Psoas muscle (tissue), 8 donors: ENCODE measurements at places on chromosomes 12 and 14. TPM values are rescaled to one million over a fixed set of nuclear protein-coding genes. Genes with fewer than 3 reads are reported as not detected.

ANKRD33 gene
- not detected for total RNA-seq

GRCh38 chr12:78886719-78887407 lies 22.3 kb downstream of the SYT1 start:
- no peaks in the 10 kb centered on the region for H3K27me3 ChIP-seq
- no peak overlapping the region for H3K4me3 ChIP-seq
- no peaks in the 10 kb centered on the region for H3K4me1 ChIP-seq
- H3K36me3 ChIP-seq, result no peaks in the 10 kb centered on the region
- DNase-seq, result no peak

TSFM gene
- total RNA-seq, result 52.8 TPM

PPP1R1A gene
- total RNA-seq, result 360 TPM

RIMKLB gene
- total RNA-seq, result 4.6 TPM

GRCh38 chr12:106710143-106710893 lies 64.2 kb upstream of the RIC8B start:
- H3K4me1 ChIP-seq, result no peaks in the 10 kb centered on the region
- H3K27ac ChIP-seq, result no peak overlapping the region
- DNase-seq, result no peak
- H3K4me3 ChIP-seq, result no peak overlapping the region

GRCh38 chr12:53989227-53990113 lies 4.5 kb downstream of the HOXC10 start:
- peak overlapping the region; percentile 79 for H3K4me3 ChIP-seq
- H3K4me1 ChIP-seq, result peaks cover 41% of the 10 kb centered on the region
- peaks cover 3% of the 10 kb centered on the region for H3K27me3 ChIP-seq

GRCh38 chr14:22824711-22825359 lies 4.9 kb upstream of the MRPL52 start:
- no peaks in the 10 kb centered on the region for H3K27me3 ChIP-seq
- no peak overlapping the region for H3K27ac ChIP-seq
- no peak overlapping the region for H3K4me3 ChIP-seq
- DNase-seq, result no peak
- H3K4me1 ChIP-seq, result no peaks in the 10 kb centered on the region
- H3K36me3 ChIP-seq, result no peaks in the 10 kb centered on the region

ART4 gene
- not detected for total RNA-seq

TESPA1 gene
- total RNA-seq, result not detected

ATF7 gene
- 32.3 TPM for total RNA-seq

NAV3 gene
- 4.2 TPM for total RNA-seq

NFYB gene
- 32.2 TPM for total RNA-seq

DNA sequence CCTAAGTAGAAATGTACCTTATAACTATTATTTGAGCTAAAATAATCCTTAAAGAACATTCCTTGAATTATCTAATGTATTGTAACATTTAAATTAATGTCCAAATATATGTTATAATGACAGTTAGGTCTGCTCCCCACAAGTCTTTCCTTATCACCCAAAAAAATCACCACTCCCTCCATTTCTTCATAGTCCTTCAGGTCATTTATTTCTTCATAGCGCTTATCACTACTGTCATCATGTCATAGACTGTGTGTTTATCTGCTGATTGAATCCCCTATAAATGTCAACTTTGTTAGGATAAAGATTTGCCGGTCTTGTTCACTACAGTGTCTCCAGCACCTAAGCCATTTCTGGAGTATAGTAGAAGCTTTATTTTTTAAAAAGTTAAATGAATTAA lies 12.0 kb downstream of the LUM start:
- no peak overlapping the region for H3K27ac ChIP-seq
- no peaks in the 10 kb centered on the region for H3K36me3 ChIP-seq
- no peaks in the 10 kb centered on the region for H3K4me1 ChIP-seq

ADGRD1 gene
- 11.6 TPM for total RNA-seq

WNT1 gene
- total RNA-seq, result not detected

GRCh38 chr12:32811686-32812392 lies 56.1 kb upstream of the YARS2 start:
- no peak overlapping the region for H3K27ac ChIP-seq
- no peaks in the 10 kb centered on the region for H3K4me1 ChIP-seq
- H3K27me3 ChIP-seq, result no peaks in the 10 kb centered on the region
- H3K36me3 ChIP-seq, result no peaks in the 10 kb centered on the region
- H3K4me3 ChIP-seq, result no peak overlapping the region
- DNase-seq, result no peak

- H3K4me3 ChIP-seq, result no peak overlapping the region
- DNase-seq, result no peak
- no peaks in the 10 kb centered on the region for H3K27me3 ChIP-seq
- H3K4me1 ChIP-seq, result no peaks in the 10 kb centered on the region
- H3K36me3 ChIP-seq, result no peaks in the 10 kb centered on the region
- no peak overlapping the region for H3K27ac ChIP-seq
Observed at GRCh38 chr12:93612776-93613175, 40.3 kb downstream of the SOCS2 start.

DNA sequence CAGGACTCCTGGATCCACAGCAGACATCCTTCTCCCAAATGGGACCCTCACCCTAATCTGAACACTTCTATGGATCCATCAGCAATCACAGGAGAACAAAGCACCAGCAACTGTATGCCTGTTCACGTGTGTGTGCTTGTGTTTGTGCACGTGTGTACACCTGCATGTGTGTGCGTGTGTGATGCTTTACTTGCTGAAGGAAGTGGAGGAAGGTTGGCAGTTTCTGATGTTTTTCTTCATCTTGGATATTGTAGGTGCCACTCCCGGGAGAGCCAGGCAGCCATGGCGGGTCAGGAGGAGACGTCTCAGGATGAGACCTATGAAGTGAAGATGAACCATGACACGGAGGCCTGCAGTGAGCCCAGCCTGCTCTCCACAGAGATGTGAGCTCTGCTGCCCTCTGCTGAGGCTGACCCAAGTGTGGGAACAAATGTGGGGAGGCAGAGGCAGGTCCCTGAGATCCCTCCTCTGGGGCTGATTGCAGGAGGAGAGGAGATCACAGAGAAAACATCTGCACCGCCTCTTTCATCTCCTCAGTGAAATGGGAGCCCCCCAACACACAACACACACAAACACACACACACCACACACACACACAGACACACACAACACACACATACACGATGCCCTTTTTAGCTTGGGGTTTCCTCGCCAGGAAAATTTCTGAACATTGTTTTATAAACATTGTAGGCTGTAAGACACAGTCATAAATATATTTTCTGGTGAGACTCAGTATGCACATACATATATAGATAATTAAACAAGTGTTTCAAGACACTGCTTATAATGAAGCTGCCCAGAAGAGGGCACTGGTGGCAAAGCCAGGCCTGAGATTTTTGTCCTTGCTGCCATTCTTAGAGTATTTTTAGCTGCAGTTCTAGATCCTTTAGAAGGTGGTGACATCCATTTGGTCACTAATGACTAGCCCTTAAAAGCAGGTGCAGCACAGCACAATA lies 112.2 kb upstream of the FKBP4 start:
- no peak for DNase-seq
- H3K27ac ChIP-seq, result no peak overlapping the region
- no peaks in the 10 kb centered on the region for H3K36me3 ChIP-seq
- no peak overlapping the region for H3K4me3 ChIP-seq
- no peaks in the 10 kb centered on the region for H3K4me1 ChIP-seq

GRCh38 chr14:75428230-75429104 lies 645 bp downstream of the JDP2 start:
- DNase-seq, result peak; percentile 57
- H3K27ac ChIP-seq, result peak overlapping the region; percentile 75
- H3K27me3 ChIP-seq, result no peaks in the 10 kb centered on the region
- H3K36me3 ChIP-seq, result peaks cover 4% of the 10 kb centered on the region
- H3K4me3 ChIP-seq, result peak overlapping the region; percentile 75
- H3K4me1 ChIP-seq, result peaks cover 47% of the 10 kb centered on the region

DNA sequence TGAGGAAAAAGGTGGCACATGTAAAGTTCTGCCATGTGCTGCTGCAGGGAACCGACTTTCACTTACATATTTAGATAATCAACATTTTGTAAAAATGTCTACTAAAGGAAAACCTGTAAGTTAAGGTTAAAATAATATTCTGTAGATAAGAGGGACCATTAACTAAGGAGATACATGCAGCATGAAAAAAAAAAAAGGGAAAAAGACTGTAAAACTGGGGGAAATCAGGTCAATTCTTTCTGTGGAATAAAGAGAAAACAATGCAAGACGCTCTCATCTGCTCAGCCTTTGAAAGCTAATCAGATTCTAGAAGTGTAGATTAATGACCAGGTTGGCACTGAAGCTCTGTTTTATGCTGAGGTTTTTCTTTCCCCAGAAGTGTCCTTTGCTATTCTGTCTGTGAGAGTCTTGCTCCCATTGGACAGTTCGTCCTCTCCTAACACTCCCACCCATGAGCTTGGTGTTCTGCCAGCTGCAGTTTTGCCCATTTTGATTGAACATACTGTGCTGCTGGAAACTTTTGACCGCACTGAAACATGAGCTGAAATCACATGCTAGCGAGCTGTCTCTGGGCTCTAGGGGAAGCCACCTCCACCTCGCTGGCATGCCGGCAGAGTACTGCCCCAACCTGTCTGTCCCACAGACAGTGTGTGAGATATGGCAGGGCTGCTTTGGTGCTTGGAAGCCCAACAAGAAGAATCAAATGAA lies 39.7 kb downstream of the PPTC7 start:
- peak overlapping the region; percentile 27 for H3K4me3 ChIP-seq
- H3K4me1 ChIP-seq, result peaks cover 72% of the 10 kb centered on the region
- H3K27ac ChIP-seq, result peak overlapping the region; percentile 86

DNA sequence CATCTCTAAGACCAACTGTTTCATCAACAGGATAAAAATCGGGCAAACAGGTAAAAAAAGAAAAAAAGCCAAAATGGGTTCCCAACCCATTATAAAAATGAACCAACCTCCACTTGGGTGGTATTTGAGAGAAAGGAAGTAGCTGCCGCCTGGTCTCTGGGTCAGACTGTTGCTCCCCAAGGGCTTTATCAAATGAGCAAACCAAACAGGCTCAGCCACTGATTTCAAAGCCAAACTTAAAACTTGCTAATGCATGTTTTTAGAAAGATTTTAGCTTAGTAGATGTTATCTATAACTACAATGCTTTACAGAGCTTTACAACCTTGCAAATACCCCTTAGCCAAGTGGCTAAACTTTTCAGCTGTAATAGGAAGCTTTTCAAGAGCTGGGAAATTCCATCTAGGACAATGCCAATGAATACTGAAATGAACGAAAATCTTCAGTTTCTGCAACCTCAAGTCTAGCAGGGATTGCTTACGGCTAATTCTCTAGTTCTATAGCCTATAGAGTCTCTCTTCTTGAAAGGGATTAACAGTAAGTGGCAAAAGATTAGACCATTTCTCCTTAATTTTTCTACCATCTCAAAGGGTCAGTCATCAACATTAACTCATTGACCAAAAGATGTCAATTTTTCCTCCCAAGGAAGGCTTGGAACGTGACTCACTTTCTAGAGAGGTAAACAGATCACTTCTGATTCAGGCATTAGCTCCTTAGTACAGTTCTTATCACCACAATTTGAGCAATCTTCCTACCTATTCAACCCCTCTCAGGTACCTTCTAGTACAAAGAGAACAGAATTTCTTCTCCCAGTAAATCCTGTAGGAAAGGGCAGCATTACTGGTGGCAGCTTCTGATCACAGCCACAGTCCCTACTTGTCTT lies 4.2 kb downstream of the PPM1H start:
- no peak overlapping the region for H3K4me3 ChIP-seq
- peaks cover 3% of the 10 kb centered on the region for H3K27me3 ChIP-seq
- H3K27ac ChIP-seq, result no peak overlapping the region
